ENCODE measurements at places on chromosomes 6 and 20.

DNA sequence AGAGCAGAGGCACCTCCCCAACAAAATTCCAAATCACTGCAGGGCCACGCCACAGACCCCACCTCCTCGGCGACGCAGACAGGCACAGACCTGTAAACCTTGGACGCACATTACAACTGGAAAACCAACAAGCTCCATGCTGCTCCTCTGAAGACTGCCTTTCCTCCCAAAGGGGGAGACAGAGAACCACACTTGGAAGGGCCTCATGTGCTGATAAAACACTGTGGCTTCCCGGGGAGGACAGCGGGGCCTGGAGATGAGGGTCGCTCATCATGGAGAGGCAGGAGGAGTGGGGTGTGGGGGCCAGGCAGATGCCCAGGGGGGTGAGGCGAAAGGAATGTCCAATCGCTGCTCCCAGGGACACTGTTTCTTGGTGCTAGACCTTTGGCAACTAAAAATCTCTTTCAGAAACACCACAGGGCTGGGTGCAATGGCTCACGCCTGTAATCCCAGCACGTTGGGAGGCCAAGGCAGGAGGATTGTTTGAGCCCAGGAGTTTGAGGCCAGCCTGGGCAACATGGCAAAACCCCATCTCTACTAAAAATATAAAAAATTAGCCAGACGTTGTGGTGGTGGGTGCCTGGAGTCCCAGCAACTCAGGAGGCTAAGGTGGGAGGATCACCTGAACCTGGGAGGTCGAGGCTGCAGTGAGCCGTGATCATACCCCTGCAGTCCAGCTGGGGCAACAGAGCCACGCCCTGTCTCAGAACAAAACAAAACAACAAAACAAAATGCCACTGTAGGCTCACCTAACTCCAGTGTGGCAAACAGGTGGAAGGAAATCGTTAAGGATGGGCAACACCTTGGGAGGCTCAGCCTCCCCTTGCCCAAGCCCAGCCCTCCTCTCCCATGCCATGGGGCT, 53.8 kb downstream of the ABHD12 start:
- DNase-seq = no peak

GRCh38 chr6:159609652-159610178, 83.3 kb downstream of the SOD2 start:
- DNase-seq = no peak

DNA sequence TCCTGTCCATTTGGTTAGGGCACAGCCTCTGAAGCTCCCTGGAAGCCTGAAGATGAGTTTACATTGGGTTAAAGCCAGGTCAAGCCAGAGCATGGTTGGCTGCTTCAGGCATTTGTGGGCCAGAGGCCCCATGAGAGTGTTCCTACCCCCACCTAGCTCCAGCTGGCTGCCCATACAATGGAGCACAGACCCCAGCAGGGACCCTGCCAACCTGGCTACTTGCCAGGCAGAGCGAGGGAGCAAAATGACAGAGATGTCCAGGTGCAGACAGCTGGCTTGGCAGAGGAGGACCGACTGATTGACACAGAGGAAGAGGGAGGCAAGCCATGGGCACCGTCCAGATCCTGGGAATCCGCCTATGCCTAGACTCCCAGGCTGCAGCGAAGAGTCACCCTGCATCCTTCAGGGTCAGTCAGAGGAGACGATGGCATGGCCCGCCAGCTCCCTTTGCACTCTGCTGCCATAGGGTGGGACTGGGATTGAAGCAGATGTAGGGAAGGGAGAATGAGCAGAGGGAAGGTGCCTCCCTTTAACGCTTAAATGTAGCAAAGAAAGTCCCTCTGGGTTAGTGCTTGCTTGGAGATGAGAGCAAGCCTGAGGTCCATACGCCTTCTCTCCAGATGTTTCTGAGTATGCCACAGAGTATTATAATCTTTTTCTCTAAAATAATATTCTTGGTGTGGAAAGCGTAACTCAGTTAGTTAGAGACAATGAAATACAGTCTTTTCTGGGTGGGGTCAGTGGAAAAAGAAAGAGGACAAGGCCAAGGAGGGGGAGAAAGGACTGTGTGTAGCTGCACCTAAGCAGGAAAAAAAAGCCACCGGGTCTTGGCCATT, 77.6 kb upstream of the FYN start:
- no peak for DNase-seq

GRCh38 chr20:59340201-59340885, 39.9 kb downstream of the EDN3 start:
- no peak for DNase-seq

GRCh38 chr20:33846291-33846935, 35.3 kb downstream of the CHMP4B start:
- DNase-seq = no peak

- no peak for DNase-seq
Measured at GRCh38 chr6:34240329-34241248, 3.9 kb downstream of the HMGA1 start.

GRCh38 chr6:111091987-111092386, 4.7 kb downstream of the SLC16A10 start:
- DNase-seq = no peak

GRCh38 chr6:165776691-165777090, 113.7 kb upstream of the PDE10A start:
- DNase-seq = no peak

All from kidney capillary endothelial cell (primary cell).